Activated T-helper 1 cell treated with Interleukin-2 at 50 U/mL for 16 hours (primary cell): ENCODE measurements at places on chromosomes 5 and 9.

GRCh38 chr9:37745970-37746369 lies 7.6 kb upstream of the TRMT10B start:
- DNase-seq = no peak

- DNase-seq = no peak
Observed at GRCh38 chr5:67301285-67301903, 104.8 kb upstream of the CD180 start.

DNA sequence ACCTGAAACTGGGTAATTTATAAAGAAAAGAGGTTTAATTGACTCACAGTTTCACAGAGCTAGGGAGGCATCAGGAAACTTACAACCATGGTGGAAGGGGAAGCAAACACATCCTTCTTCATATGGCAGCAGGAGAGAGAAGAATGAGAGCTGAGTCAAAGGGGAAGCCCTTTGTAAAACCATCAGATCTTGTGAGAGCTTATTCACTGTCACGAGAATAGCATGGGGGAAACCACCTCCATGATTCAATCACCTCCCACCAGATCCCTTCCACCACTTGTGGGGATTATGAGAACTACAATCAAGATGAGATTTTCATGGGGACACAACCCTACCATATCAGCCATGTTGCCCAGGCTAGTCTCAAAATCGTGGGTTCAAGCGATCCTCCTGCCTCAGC lies 143.4 kb downstream of the FGF18 start:
- DNase-seq = no peak

- no peak for DNase-seq
Observed at GRCh38 chr5:29942089-29942488, 1251.4 kb upstream of the CDH6 start.

DNA sequence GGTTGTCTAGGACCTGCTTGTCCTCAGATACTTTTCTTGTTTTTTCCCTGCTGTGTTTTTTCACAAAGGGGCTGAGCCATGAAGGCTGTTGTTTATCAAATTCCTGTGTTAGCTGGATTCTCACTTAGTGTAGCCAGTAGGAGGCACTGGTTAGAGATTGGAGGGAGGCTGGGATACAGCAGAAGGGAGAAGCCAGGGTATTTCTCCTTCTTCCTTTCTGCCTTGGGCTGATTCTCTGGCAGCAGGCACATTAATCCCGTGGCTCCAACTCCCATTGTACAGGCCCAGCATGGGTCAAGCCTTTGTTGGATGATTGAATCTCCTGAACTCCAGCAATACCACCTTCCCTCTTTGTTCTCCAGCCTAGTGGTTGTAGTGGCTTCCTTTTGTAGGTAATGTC lies 46.4 kb upstream of the FAM170A start:
- DNase-seq = no peak

GRCh38 chr5:178768371-178769260 lies 38.2 kb upstream of the ZNF354A start:
- no peak for DNase-seq

DNA sequence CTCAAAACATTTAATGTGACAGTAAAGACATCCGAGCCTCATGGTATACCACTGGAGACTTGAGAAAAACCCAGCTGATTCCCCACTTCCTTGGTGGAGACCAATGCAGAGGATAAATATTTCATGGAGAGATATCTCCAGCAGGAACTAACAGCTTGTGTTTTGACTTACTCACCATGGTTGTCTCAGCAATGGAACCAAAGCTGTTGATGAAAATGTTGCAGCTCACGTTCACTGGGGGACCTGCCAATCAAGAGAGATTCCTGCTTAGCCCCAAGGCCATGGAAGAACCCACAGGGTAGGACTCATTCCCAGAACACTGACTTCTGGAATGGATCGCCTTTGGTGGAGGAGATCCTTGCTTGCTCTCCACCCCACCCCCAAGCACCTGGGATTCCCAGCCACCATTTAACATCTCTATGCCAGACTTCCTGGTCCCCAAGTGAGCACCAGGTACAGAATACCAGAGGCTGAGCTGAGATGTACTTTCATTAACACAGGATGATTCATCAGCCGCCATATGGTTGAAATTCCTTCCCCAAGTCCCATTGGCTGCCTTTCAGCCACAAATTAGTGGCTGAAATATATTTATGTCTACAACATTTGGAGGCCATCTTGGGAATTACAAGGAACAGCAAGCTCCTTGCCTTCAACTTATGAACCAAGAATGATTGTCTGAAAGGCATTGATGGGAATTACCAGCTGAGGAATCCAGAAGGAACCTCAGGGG lies 37.9 kb downstream of the GLRA1 start:
- DNase-seq = no peak

GRCh38 chr5:154287136-154287535 lies 96.6 kb downstream of the GALNT10 start:
- DNase-seq = no peak

DNA sequence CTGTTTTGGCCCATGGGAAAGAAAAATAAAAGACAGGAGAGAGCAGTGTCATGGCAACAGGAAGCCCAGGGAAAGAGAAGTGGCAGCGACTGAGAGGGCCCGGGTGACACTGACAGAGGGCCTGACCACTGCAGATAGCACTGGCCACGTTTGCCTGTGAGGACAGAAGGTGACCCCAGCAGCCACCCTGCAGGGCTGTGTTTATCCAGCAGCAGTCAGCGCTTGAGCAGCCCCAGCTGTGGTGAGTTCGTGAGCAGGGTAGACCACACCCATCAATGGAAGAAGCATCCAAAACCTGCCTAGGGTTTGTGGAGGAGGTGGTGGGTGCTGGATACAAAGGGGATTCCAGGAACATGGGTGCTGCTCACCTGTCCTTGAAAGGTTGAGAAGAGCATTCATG lies 222.5 kb downstream of the MARCHF11 start:
- no peak for DNase-seq

- no peak for DNase-seq
Observed at GRCh38 chr9:37290366-37290939, 132.0 kb upstream of the GRHPR start.

GRCh38 chr5:147327905-147328304 lies 93.1 kb downstream of the STK32A start:
- DNase-seq = no peak

- no peak for DNase-seq
Observed at GRCh38 chr5:156836846-156837245, 13.2 kb upstream of the PPP1R2B start.

DNA sequence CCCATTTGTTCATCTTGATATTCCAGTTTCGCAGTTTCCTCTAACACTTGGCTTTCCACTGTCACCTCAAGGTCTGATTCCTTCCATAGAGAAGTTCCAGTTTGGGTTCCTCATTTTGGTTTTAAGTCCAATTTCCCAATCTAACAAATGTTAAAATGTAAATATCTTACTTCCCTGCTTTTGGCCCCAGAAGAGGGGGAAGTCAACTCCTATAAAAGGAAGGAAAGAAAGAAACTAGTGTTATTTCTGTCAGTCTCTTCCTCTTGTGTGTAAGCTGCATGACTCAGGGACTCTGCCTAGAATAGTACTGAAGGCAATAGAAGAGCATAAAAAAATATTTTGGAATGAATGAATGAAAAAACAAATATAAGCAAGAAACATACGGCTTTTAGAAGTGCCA lies 127.5 kb upstream of the CCNG1 start:
- no peak for DNase-seq

DNA sequence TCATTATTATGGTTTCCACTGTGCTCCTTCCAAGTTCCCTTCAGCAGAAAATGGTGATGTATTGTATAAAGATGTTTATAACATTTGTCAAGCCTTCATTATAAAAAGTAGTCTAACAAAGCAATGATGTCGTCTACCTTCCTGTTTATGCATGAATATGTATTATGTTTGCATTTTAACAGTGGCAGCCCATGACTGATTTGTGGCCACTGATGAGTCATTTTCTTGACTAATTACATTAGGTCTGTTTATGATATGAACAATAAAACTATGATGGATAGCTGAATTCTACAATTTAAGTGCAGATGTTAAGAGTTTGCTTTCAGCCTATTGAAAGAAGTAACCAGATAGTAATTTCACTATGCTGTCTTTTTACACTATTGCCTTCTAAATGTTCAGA lies 75.4 kb upstream of the ADAMTS19 start:
- no peak for DNase-seq

DNA sequence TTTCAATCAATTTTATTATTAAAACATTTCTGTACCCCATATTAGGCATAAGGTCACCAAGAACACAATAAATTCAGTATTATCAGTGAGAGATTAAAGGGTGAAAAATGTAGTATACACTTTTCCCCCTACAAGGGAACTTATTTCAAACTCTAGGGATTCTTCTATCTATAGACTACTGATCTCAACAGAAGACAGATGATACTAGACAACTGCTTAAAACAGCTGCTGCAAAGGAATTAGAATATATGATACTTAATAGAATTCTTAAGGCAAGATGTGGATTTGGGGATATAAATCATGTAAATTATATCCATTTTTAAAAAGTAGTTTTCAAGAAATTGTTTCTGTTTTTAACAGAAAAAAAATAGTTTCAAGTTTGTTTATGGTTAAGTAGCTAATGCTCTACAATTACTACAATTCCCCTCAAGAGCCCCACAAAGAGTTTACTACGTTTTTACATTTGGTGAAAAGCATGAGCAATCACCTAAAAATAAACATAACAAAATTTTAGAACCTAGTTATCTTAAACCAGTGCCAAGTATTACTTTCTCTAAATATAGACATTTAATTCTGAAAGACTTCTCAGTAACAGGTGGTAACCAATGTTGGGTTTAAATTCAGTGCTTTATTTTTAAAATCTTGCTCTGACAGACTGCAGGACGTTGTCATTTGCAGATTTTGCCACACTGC lies 6.0 kb downstream of the KIF24 start:
- DNase-seq = no peak

- no peak for DNase-seq
Observed at GRCh38 chr9:2741441-2742158, 24.3 kb downstream of the KCNV2 start.

DNA sequence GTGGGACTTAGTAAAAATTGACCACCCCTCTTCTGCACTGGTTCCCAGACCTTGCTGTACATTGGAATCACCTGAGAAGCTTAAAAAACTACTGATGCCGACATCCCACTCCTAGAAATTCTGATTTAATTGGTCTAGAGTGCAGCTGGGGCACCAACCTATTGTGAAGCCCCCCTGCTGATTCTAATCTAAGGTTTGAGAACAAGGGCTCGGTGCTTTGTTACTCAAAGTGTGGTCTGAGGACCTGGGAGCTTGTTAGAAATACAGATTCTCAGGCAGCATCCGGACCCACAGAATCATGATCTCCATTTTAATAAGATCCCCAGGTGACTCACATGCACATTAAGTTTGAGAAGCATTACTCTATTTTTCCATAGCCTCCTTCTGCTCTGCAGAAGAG lies 57.8 kb upstream of the LPAR1 start:
- DNase-seq = no peak

DNA sequence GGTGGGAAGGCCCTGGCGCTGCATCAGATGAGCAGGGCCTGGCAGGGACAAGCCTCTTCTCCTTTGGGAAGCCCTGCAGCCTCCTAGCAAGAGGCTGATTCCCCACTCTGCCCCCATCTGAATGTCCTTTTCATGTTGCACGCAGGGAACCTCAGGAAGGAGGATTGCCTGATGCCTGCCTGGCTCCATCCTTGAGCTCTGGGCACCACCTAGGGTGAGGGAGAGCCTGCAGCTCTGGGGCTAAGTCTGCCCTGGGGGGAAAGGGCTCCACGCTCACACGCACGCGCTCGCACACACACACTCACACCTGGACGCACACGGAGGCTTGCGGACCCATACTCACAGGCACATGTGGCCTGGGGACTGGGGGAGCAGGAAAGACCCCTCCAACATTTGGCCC lies 86.6 kb downstream of the LMX1B start:
- DNase-seq = no peak

- no peak for DNase-seq
Observed at GRCh38 chr9:21579247-21579671, 97.1 kb upstream of the IFNE start.

GRCh38 chr5:172438319-172438668 lies 16.0 kb downstream of the SH3PXD2B start:
- no peak for DNase-seq

DNA sequence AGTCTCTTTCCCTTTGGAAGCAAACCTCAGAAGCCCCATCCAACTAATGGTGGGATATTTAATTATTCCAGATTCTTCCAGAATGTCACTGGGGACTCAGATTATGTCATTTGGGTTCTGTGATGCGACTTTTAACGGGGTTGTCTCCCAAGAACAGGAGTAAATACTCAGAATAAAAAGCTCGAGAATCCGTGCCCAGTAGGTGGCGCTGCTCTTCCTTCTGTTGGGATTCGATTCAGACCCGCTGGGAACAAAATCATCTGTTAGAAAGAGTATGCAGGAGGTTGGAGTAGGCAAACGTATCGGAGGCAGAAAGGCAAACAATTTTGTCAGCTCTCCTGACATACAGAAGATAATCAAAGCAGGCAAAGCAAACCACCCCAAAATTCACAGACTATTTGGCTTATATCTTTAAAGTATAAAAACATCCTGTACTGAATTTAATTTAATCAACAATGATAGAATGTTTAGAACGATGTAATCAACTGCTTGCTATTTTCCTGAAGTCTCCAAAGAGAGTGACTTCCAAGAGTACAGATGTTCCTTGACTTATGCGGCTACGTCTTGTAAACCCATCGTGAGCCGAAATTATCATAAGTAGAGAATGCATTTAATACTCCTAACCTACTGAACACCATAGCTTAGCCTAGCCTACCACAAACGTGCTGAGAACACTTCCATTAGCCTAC lies 169.8 kb upstream of the RAI14 start:
- DNase-seq = peak; percentile 20

DNA sequence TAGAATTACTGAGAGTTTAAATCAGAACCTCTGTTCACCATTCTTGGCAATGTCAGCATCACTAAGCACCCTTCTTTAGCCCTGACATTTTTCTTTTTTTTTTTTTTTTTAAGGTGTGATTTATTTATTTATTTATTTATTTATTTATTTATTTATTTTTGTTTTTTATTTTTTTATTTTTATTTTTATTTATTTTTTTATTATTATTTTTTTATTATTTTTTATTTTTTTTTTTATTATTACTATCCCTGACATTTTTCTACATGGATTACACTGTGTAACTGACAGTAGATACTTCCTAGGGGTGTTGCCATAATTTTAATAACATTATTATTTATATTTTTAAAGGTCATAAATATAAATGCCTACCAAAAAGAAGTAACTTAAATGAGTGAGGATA lies 47.0 kb upstream of the TRPM3 start:
- DNase-seq = no peak

DNA sequence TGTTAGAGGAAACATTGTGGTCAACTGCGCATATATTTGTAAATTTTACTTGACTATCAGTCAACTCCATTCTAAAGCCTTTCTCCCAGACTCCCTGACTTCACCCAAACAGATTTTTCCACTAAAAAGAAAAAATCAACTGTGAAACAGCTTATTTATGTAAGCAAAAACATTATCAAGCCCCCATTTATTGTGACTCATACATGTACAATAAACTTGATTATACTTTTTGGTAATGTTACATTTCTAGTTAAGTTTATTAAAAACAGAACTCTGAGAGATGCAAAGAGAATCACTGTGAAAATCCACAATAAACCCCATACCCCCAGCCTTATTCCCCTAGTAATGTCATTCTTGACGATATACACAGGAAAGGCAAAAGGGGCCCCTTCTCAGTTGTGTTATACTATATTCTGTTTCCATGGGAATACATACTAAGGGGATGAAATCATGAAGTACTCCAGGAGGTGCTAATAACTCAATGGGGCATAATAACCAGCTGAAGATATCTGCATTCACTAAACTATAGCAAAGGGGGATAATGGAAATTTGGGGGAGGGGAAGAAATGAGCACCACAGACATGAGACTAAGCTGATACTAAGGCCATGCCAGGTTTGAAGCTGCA lies 616.0 kb downstream of the ACTL7B start:
- DNase-seq = no peak

- no peak for DNase-seq
Observed at GRCh38 chr5:38638656-38639055, 82.2 kb upstream of the LIFR start.

GRCh38 chr5:40678460-40679147 lies 1.1 kb upstream of the PTGER4 start:
- no peak for DNase-seq
